Stimulated activated CD8-positive, alpha-beta memory T cell treated with anti-CD3 and anti-CD28 coated beads, Interleukin-15, amount 100 ng/mL, for 4 hours (primary cell): ENCODE measurements at places on chromosomes 2 and 18.

GRCh38 chr18:5294113-5294456 is 1.4 kb downstream of the ZBTB14 start:
- DNase-seq: no peak

DNA sequence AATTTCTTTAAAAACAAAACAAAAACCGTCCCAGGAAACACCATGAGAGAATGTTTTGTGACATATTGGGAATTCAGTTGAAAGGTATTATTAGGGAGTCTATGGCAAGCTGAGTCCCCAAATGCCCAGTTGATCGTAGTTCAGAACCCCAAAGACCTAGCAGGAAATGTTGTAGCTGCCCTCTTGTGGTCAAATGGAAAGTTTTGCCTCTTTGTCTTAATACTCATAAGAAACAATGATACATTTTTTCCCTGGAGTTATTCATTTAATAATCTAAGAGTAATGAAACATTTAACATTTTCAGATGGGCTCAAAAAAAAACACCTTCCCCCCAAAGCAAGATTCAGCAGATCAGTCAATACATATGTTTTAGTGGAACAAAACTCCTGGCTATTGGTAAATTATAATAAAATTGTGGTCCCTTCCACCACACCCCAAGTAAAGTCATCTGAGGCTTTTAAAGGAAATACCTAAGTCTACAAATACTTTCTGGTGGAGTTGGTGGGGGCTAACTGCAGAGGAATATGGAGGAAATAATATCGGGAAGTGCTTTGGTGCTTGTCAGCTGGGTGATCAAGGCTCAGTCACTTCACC is 37.8 kb upstream of the EFEMP1 start:
- DNase-seq: no peak

DNA sequence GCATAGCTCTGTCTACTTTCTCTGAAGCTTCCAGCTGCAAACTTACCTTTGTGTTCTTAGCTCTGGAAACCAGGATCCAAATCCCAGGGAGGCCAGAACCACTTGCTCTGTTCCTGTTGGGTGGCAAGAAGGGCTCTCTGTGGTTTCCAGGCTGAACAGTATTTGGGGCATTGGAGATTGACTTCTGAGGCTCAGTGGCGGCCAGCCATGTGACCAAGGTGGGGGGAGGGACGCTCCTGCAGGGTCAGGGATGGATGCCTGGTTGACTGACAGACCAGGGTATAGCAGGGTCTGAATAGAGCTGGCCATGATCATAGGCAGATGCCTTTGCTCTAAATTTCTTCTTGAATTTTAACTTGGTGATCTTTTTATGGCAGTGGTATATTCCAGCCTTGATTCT is 15.1 kb downstream of the SLC4A5 start:
- no peak for DNase-seq

- DNase-seq: no peak
Measured at GRCh38 chr2:207674826-207675225, 36.6 kb upstream of the CCNYL1 start.

DNA sequence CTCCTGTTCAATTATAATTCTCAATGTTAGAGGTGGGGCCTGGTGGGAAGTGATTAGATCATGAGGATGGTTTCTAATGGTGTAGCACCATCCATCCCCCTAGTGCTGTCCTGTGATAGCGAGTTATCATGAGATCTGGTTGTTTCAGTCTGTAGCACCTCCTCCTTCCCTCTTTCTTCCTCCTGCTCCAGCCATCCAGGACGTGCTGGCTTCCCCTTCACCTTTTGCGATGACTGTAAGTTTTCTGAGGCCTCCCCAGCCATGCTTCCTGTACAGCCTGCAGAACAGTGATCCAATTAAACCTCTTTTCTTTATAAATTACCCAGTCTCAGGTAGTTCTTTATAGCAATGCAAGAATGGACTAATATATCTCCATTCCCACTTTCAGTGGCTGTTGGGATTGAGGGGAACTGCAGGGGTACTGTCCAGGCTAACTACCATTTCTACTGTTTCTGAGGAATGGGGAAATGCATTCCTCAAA is 19.2 kb downstream of the SPIRE1 start:
- no peak for DNase-seq

GRCh38 chr2:134120406-134120732 is 133.5 kb upstream of the MGAT5 start:
- DNase-seq: no peak

DNA sequence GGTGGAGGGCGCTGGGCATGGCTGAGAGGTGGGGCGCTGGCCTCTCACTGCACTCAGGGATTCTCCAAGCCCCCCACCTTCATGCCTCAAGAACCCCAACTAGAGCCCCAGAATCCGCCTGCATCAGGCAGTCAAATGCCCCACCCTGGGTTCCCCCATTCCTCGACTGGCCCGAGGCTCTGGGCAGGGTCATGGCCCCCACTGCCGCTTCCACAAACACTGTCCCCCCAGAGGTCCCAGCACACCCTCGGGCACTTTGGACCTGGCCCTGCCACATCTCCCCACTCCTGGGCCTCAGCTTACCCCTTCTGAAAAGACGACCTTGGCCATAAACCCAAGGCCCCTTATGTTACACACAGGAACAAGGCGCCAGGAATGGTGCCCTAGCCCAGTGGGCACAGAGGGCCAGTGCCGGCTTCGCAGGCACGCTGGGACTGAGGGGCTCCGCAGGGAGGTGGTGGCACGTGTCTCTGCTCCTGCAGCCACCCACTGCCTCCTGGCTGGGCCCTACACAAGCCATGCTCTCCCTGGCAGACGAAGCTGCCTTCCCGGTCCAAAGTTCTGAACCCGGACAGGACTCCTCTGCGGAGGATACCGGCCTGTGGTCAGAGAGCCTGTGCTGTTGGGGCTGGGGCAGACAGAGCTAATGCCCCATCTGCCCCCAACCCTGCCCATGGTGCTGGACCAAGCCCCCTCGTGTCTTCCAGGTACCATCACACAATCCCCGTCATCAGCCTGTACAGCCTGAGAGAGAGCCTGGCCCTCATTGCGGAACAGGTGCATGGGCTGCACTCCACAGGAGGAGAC is 6.8 kb downstream of the AGXT start:
- DNase-seq: no peak

- DNase-seq: no peak
Measured at GRCh38 chr2:51304311-51304710, 272.4 kb upstream of the NRXN1 start.

DNA sequence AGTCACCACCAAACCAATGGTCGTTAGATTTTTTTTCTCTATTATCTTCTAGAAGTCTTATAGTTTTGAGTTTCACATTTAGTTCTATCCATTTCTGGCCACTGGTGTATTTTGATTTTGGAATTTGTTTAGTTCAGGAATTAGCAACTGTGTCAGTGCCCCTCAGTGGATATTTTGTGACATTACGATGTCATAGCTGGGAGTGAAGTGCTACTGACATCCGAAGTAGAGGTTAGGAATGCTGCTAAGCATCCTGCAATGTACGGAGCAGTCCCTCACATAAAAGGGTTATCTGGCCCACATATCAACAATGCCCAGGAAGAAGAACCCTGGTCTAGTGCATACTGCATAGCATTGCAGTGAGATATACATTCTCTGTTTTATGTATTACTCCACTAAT is 157.4 kb upstream of the RGPD4 start:
- no peak for DNase-seq

GRCh38 chr18:23506393-23506792 is 3.1 kb downstream of the RMC1 start:
- no peak for DNase-seq

- DNase-seq: no peak
Measured at GRCh38 chr18:43656547-43656946, 379.3 kb upstream of the SYT4 start.
